Spleen (tissue), 13 donors: ENCODE measurements at places on chromosomes 5 and 9. TPM values are rescaled to one million over a fixed set of nuclear protein-coding genes. Genes with fewer than 3 reads are reported as not detected.

- H3K4me3 ChIP-seq: no peak overlapping the region
- no peaks in the 10 kb centered on the region for H3K27me3 ChIP-seq
- no peak for DNase-seq
- peaks cover 32% of the 10 kb centered on the region for H3K4me1 ChIP-seq
These were observed 5.9 kb downstream of the RGMB start for GRCh38 chr5:98779264-98779877.

- no peak overlapping the region for H3K27ac ChIP-seq
- H3K36me3 ChIP-seq: no peaks in the 10 kb centered on the region
- DNase-seq: no peak
- H3K4me1 ChIP-seq: no peaks in the 10 kb centered on the region
These were observed 73.4 kb downstream of the SGCD start for GRCh38 chr5:156400231-156400986.

GRCh38 chr5:143562935-143563334, 159.4 kb upstream of the NR3C1 start:
- H3K4me1 ChIP-seq: peaks cover 6% of the 10 kb centered on the region
- no peak overlapping the region for H3K27ac ChIP-seq
- no peaks in the 10 kb centered on the region for H3K36me3 ChIP-seq
- no peaks in the 10 kb centered on the region for H3K27me3 ChIP-seq
- no peak for DNase-seq

DNA sequence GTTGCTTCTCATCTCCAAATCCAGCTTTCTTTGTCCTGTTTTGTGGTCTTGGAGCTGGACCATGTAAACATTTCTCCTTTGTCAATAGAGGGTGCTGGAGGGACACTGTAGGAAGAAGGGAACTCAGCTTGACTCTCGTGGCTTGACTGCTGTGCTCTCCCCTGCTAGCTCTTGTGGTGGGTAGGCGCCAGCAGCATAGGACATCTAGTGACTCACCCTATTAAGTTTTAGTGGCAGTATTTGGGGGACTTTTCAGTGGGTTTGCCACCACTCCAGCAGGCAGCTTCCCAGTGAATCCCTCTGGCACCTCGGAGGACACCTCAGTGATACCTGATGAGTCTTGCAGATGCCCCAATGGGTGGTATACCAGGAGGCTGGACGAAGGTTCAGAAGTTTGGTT, 97.8 kb downstream of the TSSK1B start:
- H3K4me1 ChIP-seq: no peaks in the 10 kb centered on the region
- no peak overlapping the region for H3K4me3 ChIP-seq
- H3K27me3 ChIP-seq: no peaks in the 10 kb centered on the region
- DNase-seq: no peak
- H3K27ac ChIP-seq: no peak overlapping the region

GRCh38 chr9:127927201-127927987, 3.2 kb downstream of the PIP5KL1 start:
- H3K27me3 ChIP-seq: peaks cover 44% of the 10 kb centered on the region
- no peak overlapping the region for H3K27ac ChIP-seq
- no peaks in the 10 kb centered on the region for H3K36me3 ChIP-seq
- H3K4me1 ChIP-seq: peaks cover 29% of the 10 kb centered on the region
- no peak overlapping the region for H3K4me3 ChIP-seq

AIF1L gene
- total RNA-seq: 229 TPM
